ENCODE measurements at places on chromosomes 2 and 18.

DNA sequence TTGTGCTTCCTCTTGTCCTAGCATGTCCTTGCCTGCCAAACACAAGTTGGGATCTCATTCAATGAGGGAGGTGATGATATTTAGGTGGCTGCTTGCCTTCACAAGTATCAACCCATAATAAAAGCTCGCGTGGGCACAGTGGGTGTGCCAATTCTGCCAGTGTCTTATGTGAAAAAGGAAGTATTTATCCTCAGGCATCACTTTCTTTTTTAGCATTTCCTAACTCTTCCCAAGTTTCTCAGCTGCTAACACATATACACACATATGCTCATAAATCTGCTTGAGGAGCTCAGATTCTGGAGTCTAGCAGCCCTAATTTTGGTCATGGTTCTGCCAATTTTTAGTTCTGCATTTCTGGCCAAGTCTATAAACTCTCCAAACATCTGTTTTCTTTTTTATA, 319.5 kb upstream of the HNMT start:
- no peak for DNase-seq

GRCh38 chr18:41170346-41170745, 784.7 kb upstream of the PIK3C3 start:
- DNase-seq, result no peak

GRCh38 chr18:45416168-45416567, 199.1 kb upstream of the SLC14A2 start:
- DNase-seq, result no peak

GRCh38 chr2:20122864-20123263, 71.4 kb upstream of the LAPTM4A start:
- no peak for DNase-seq

DNA sequence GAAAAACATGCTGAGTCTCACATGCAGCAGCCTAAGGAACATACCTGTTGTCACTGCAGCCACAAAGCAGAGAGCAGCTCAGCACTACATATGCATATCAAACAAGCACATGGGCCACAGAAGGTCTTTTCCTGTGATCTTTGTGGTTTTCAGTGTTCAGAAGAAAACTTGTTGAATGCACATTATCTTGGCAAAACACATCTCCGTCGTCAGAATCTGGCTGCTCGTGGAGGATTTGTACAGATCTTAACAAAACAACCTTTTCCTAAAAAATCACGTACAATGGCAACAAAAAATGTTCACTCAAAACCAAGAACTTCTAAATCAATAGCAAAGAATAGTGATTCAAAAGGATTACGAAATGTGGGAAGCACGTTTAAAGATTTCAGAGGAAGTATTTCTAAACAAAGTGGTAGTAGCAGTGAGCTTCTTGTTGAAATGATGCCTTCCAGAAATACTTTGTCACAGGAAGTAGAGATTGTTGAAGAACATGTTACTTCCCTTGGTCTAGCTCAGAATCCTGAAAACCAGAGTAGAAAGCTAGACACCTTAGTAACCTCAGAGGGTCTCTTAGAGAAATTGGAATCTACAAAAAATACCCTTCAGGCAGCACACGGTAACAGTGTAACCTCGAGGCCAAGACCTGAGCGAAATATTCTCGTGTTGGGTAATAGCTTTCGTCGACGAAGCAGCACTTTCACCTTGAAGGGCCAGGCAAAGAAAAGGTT, 34.1 kb downstream of the ZNF407 start:
- no peak for DNase-seq

DNA sequence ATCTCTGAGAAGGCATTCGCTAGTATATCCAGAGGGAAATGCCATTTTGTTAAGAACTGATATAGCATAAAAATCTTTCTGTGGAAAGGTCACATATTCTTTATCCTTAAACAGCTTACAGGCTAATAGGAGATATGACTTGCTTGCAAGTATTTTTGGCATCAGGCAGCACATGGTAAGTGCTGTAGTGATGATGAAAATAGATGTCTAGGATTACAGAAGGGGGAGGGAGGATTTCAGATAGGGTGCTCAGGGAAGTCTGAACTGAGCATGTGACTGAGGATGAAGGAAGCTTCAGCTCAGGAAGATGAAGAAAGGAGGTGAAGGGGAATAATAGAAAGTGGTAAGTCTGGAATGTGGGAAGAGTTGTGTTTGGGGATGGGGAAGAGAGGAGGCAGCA, 158.5 kb upstream of the NOSTRIN start:
- DNase-seq, result no peak

All from AG20443 (cell line).